ENCODE measurements at places on chromosomes 13 and 19. TPM values are rescaled to one million over a fixed set of nuclear protein-coding genes. Genes with fewer than 3 reads are reported as not detected.

DNA sequence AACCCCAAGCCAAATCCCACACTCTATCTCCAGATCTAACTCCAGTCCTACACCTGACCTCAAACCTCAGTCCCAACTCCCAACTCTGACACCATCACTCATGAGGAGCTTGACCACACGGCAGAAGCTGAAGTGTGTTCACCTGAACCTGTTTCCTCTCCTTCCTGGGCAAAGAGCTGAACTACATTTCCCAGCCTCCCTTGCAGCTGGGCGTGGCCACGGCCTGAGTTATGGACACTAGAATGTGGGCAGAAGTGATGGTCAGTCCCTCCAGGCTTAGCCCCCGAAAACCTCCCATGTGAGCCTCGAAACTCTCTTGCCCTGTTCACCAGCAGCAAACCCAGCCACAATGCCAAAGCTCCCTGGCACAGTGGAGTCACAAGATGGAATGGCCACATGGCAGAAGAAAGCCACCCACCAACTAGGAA, 19.5 kb upstream of the MEIS3 start:
- DNase-seq: no peak
- no peaks in the 10 kb centered on the region for H3K4me1 ChIP-seq
- H3K27ac ChIP-seq: no peak overlapping the region

- H3K4me3 ChIP-seq: no peak overlapping the region
Observed at GRCh38 chr13:67437244-67437643, 207.1 kb upstream of the PCDH9 start.

- no peaks in the 10 kb centered on the region for H3K36me3 ChIP-seq
- no peak overlapping the region for H3K27ac ChIP-seq
- DNase-seq: no peak
- peaks cover 7% of the 10 kb centered on the region for H3K4me1 ChIP-seq
- no peaks in the 10 kb centered on the region for H3K27me3 ChIP-seq
- no peak overlapping the region for H3K4me3 ChIP-seq
Observed at GRCh38 chr13:101026736-101027398, 352.3 kb upstream of the TMTC4 start.

GRCh38 chr13:43766725-43767124, 20.0 kb downstream of the ENOX1 start:
- no peak for DNase-seq
- peaks cover 6% of the 10 kb centered on the region for H3K4me1 ChIP-seq
- no peaks in the 10 kb centered on the region for H3K27me3 ChIP-seq
- no peak overlapping the region for H3K27ac ChIP-seq
- H3K36me3 ChIP-seq: no peaks in the 10 kb centered on the region
- no peak overlapping the region for H3K4me3 ChIP-seq

DNA sequence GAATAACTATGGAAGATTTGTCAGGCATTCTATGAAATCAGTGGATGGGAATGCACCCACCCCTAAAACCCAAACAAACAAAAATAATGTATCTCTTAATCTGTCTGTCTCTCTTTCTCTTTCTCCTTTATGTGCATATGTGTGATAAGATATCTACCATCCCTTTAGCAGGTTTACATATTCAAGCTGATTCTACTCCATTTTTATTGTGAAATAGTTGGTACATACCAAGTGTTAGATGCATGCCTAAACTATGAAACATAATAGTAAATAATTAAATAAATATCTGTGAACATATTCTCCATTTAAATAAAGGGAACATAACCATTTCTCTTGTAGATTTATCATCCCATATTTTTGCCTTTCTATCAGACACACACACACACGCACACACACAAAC, 121.8 kb upstream of the PCDH9 start:
- no peaks in the 10 kb centered on the region for H3K36me3 ChIP-seq
- no peaks in the 10 kb centered on the region for H3K27me3 ChIP-seq
- H3K4me3 ChIP-seq: no peak overlapping the region
- H3K27ac ChIP-seq: no peak overlapping the region

DNA sequence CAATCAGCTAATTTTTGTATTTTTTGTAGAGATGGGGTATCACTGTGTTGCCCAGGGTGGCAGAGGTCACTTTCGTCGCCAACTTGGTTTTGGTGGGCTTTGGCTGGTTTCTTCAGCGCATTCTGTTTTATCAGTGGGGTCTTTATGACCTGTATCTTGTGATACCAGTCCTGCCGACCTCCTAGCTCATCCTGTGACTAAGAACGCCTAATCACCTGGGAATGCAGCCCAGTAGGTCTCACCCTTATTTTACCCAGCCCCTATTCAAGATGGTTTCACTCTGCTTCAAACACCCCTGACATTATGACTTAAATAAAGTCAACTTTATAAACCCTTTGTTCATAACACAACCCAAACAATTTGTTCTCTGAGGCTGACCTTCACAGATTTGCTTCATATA, 3.0 kb upstream of the ZNF878 start:
- H3K4me3 ChIP-seq: no peak overlapping the region
- peaks cover 5% of the 10 kb centered on the region for H3K4me1 ChIP-seq

GRCh38 chr19:47445937-47446402, 25.7 kb downstream of the SLC8A2 start:
- H3K27me3 ChIP-seq: peaks cover 88% of the 10 kb centered on the region
- H3K36me3 ChIP-seq: no peaks in the 10 kb centered on the region

DNA sequence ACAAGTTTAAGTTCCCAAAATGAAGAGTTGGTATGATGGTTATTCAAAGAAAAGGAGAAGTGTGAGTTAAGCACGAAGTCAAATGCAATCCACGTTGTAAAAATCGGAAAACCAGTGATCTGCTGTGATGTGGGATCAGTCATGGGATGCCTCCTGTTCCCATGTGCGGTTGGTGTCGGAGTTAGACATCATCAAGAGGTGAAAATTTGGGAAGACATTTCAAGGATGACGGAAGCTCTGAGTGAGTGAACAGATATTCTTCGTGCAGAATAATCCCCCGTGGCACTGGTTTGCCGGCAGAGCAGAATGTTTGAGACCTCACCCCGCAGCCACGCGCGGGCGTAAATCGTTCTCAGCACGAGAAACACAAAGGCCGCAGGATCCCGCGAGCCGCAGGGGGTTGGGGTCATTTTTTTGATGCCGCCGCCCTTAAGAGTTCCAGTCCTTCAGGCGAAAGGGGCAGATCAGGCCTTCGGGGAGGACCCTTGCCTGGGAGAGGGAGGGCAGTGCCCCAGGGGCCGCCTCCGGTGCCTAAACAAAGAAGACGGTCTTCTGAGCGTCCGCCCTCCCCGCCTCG, 13.7 kb upstream of the SOX1 start:
- peaks cover 100% of the 10 kb centered on the region for H3K27me3 ChIP-seq
- no peak overlapping the region for H3K27ac ChIP-seq
- H3K36me3 ChIP-seq: no peaks in the 10 kb centered on the region
- no peaks in the 10 kb centered on the region for H3K4me1 ChIP-seq
- DNase-seq: no peak

- H3K36me3 ChIP-seq: no peaks in the 10 kb centered on the region
- no peaks in the 10 kb centered on the region for H3K27me3 ChIP-seq
- DNase-seq: peak; percentile 94
Observed at GRCh38 chr13:106471957-106472543, 63.4 kb downstream of the EFNB2 start.

DNA sequence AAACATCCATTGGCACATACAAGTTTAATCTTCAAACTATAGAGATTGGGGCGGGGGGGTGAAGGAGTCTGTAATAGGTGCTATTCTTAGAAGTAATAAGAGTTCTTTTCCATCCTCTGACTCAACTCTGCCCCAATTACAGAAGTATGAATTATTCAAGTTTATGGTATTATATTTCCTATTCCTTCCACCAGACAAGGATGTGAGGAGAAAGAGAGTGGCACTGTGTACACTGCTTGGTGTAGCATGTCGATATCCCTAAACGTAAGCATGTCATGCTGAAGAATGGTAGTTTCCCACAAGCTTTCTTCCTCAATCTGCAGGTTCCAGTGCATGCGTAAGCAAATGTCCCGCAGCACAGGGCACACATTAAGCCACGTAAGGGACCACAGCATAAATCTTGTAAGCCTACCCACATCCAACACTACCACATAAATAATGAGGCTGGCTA, 14.1 kb downstream of the BRD4 start:
- no peaks in the 10 kb centered on the region for H3K27me3 ChIP-seq
- H3K4me3 ChIP-seq: no peak overlapping the region
- no peaks in the 10 kb centered on the region for H3K36me3 ChIP-seq
- peaks cover 49% of the 10 kb centered on the region for H3K4me1 ChIP-seq
- DNase-seq: no peak

The OXGR1 gene
- 0.63 TPM for total RNA-seq

The SOX1 gene
- total RNA-seq: not detected

The PLPPR3 gene
- 7.6 TPM for total RNA-seq

DNA sequence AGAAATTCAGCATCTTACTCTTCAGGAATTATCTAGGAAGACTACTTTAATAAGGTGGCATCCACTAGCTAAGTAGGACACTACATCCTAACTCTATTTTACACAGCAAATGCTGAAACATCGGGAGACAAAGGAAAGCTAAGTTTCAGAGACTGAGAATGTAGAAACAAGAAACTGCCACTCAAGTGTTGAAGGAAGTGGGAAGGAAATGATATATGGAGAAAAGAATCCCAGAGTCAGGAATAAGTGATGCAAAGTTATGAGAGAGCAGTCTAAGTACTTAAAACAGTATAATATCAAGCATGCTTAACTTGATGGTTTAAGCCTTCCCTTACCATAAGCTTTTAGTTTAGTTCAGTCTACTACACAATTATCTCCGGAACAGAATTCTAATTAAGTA, 52.4 kb downstream of the RBM26 start:
- no peaks in the 10 kb centered on the region for H3K27me3 ChIP-seq
- no peak overlapping the region for H3K27ac ChIP-seq
- no peak for DNase-seq
- H3K4me1 ChIP-seq: no peaks in the 10 kb centered on the region

The IL12RB1 gene
- not detected for total RNA-seq

DNA sequence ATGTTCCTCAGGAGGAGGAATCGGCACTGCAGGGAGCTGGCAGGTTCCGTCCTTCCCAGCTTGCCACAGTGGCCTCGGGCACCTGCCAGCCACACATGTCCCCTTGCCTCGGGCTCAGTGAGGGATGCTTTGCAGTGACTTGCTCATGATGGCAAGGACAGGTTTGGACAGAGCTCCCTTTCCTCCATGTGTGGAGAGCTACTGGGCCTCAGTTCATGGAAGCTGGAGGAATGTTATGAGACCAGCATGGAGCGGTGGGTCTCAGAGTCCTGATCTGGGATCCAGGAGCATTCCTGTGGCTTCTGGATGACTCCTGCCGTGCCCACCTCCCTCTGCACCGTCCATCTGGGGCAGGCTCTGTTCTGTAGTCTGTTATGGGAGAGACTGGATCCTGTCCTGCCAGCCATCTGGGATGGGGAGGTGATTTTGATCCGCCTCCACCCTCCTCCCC, 59.2 kb downstream of the SIPA1L3 start:
- H3K4me1 ChIP-seq: peaks cover 8% of the 10 kb centered on the region
- peak overlapping the region; percentile 70 for H3K27ac ChIP-seq
- no peaks in the 10 kb centered on the region for H3K36me3 ChIP-seq
- H3K4me3 ChIP-seq: no peak overlapping the region
- DNase-seq: no peak
- H3K27me3 ChIP-seq: no peaks in the 10 kb centered on the region

GRCh38 chr13:31069808-31070534, 91.7 kb downstream of the HSPH1 start:
- H3K27me3 ChIP-seq: no peaks in the 10 kb centered on the region
- no peak overlapping the region for H3K4me3 ChIP-seq
- no peak for DNase-seq
- H3K4me1 ChIP-seq: no peaks in the 10 kb centered on the region
- no peaks in the 10 kb centered on the region for H3K36me3 ChIP-seq

- DNase-seq: no peak
- H3K4me3 ChIP-seq: no peak overlapping the region
- no peaks in the 10 kb centered on the region for H3K27me3 ChIP-seq
- no peak overlapping the region for H3K27ac ChIP-seq
- no peaks in the 10 kb centered on the region for H3K36me3 ChIP-seq
Observed at GRCh38 chr13:41554180-41554579, 96.8 kb downstream of the RGCC start.

- H3K27me3 ChIP-seq: peaks cover 9% of the 10 kb centered on the region
- H3K36me3 ChIP-seq: no peaks in the 10 kb centered on the region
Observed at GRCh38 chr19:41784312-41784711, 12.1 kb upstream of the CEACAM3 start.

GRCh38 chr13:103130681-103131210, 64.5 kb upstream of the SLC10A2 start:
- DNase-seq: peak; percentile 19
- H3K4me3 ChIP-seq: no peak overlapping the region
- H3K4me1 ChIP-seq: no peaks in the 10 kb centered on the region

The MKNK2 gene
- total RNA-seq: 90.4 TPM

GRCh38 chr13:24651718-24652345, 28.4 kb upstream of the ATP12A start:
- peaks cover 20% of the 10 kb centered on the region for H3K4me1 ChIP-seq
- H3K36me3 ChIP-seq: no peaks in the 10 kb centered on the region
- peak overlapping the region; percentile 64 for H3K27ac ChIP-seq
- DNase-seq: peak; percentile 72
- H3K27me3 ChIP-seq: no peaks in the 10 kb centered on the region

GRCh38 chr19:15197275-15197941, 3.4 kb downstream of the NOTCH3 start:
- H3K4me1 ChIP-seq: peaks cover 6% of the 10 kb centered on the region
- no peak overlapping the region for H3K27ac ChIP-seq
- H3K27me3 ChIP-seq: no peaks in the 10 kb centered on the region
- H3K36me3 ChIP-seq: no peaks in the 10 kb centered on the region
- no peak for DNase-seq

DNA sequence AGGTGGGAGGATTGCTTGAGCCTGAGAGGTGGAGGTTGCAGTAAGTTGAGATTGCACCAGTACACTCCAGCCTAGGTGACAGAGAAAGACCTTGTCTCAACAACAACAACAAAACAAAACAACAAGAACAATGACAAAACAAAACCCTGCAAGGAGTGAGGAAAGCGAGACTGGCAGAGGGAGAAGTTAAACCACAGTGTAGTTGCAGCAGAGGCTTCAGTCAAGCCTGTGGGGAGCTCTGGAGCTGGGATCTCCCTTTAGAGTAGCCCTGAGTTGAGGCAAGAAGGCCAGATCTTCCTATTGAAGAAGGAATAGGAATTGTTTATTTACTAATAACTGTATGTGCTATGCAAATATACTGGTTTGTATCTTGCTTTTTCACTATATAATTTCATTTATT, 25.3 kb upstream of the RNASEH2B start:
- H3K27me3 ChIP-seq: no peaks in the 10 kb centered on the region
- H3K4me1 ChIP-seq: no peaks in the 10 kb centered on the region
- H3K27ac ChIP-seq: no peak overlapping the region
- no peaks in the 10 kb centered on the region for H3K36me3 ChIP-seq
- DNase-seq: no peak
- H3K4me3 ChIP-seq: no peak overlapping the region
